Activated CD4-positive, alpha-beta T cell treated with anti-CD3 and anti-CD28 coated beads, Interleukin-2, amount 10 ng/mL, durations not matched to agents 7 days and 5 days (primary cell): ENCODE measurements at places on chromosomes 11 and 22. TPM values are rescaled to one million over a fixed set of nuclear protein-coding genes. Genes with fewer than 3 reads are reported as not detected.
A peak's percentile ranks its signal among the peaks of the same experiment; 100 is the strongest.

GRCh38 chr11:121557348-121557747, 104.6 kb upstream of the SORL1-AS1 start:
- H3K36me3 ChIP-seq: peaks cover 85% of the 10 kb centered on the region
- peak overlapping the region; percentile 68 for H3K27ac ChIP-seq
- H3K27me3 ChIP-seq: no peaks in the 10 kb centered on the region
- no peak overlapping the region for H3K4me3 ChIP-seq

DNA sequence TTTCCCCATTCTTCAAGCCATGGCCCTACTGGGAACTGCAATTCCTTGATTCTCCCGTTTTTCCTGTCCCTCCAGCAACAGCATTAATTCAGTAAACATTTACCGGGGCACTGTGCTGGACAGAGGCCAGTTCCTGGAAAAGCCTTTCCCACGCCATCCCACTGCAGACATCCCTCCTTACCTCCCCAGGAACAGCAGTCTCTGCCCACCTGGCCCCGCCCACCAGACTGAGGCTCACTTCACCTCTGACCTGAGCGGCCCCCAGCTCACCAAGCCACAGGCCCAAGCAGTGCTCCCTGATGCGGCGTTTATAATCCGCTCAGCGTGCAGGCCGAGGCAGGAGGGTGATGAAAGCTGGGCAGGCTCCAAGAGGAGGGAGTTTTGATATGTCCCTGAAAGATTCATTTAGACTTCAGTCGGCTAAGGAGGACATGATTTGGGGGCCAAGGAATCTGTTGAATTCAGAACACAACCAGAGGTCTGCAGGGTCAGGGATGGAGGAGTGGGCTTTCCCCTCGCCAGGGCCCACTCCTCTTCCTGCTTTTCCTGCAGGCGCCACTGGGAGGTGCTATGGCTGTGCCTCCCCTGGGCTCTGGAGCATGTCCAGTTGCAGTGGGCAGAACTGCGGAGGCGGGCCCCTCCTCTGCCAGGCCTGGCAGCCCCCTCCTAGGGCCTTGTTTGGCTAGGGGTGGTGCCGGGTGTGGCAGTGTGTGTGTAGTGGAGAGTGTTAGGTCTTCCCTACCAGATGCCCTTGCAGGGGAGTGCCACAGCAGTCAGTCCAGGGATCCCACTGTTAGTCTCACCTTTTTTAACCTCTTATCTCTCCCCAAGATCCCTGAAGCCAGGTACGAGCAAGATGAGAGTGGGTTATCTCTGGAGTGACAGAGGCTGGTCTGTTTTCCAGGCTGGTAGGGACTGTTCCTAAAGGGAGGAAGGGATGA, 1.4 kb upstream of the TAGLN start:
- peaks cover 7% of the 10 kb centered on the region for H3K4me1 ChIP-seq

DNA sequence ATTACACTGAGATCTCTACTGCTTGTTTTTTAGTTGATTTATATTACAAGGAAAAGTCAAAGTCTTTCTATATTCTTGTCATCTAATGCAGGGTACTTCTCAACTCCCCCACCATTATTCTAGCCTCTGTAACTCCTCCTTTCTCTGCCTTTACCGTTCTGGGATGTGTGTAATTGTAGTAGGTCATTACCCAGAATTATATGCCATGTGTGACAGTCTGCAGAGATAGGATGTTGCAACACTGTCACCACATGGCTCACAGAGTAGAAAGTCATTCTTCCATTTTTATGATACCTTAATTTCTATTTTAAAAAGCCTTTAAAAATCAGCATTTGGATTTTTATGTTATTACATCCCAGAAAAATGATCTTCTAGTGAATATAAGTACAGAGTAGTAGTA, 32.7 kb downstream of the ZNF143 start:
- no peaks in the 10 kb centered on the region for H3K27me3 ChIP-seq
- DNase-seq: no peak
- peaks cover 25% of the 10 kb centered on the region for H3K36me3 ChIP-seq
- H3K27ac ChIP-seq: no peak overlapping the region
- no peaks in the 10 kb centered on the region for H3K4me1 ChIP-seq

- H3K27me3 ChIP-seq: peaks cover 21% of the 10 kb centered on the region
- no peak within 1 kb of the TSS for H3K27ac ChIP-seq
- no peak for DNase-seq
- H3K4me1 ChIP-seq: peaks cover 18% of the 10 kb centered on the region
These were observed at the start of gene MRGPRX2 for GRCh38 chr11:19060629-19061028. MRGPRX2 (minus strand) TSS chr11:19060717; CDS start chr11:19056402, 4,315 bp downstream.

DNA sequence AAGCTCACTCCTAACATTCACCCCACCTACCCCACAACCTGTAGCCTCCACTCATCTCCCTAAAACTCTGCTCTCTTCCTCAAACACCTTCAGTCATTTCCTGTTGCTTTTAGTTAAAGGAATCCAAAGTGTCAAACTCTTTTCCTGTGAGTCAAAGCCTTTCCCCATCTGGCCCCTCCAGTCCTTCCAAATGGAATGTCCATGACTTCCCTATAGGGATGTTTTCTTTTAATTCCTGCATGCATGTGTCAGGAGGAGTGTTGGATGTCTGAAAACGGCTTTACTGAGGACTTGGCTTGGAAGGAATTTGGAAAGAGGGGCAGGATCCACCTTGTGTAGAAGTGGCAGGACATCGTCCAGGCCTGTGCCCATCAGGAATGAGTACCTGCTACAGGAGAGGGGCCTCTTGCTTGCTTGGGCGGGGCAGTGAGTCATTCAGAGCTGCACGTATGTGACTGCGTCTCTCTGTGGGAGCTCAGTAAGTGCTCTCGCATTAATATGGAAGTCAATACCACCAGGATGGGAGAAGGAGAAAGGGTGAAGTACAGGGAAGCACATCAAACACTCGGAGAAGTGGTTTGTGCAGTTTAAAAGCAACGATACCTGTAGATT, 491.9 kb downstream of the OPCML start:
- no peak overlapping the region for H3K4me3 ChIP-seq
- no peaks in the 10 kb centered on the region for H3K4me1 ChIP-seq
- no peak for DNase-seq
- H3K36me3 ChIP-seq: no peaks in the 10 kb centered on the region
- no peak overlapping the region for H3K27ac ChIP-seq
- no peaks in the 10 kb centered on the region for H3K27me3 ChIP-seq

GRCh38 chr11:122159173-122159721, 43.2 kb upstream of the BLID start:
- H3K4me3 ChIP-seq: no peak overlapping the region
- no peak for DNase-seq
- H3K36me3 ChIP-seq: no peaks in the 10 kb centered on the region
- no peak overlapping the region for H3K27ac ChIP-seq
- H3K4me1 ChIP-seq: peaks cover 7% of the 10 kb centered on the region
- H3K27me3 ChIP-seq: peaks cover 13% of the 10 kb centered on the region

DNA sequence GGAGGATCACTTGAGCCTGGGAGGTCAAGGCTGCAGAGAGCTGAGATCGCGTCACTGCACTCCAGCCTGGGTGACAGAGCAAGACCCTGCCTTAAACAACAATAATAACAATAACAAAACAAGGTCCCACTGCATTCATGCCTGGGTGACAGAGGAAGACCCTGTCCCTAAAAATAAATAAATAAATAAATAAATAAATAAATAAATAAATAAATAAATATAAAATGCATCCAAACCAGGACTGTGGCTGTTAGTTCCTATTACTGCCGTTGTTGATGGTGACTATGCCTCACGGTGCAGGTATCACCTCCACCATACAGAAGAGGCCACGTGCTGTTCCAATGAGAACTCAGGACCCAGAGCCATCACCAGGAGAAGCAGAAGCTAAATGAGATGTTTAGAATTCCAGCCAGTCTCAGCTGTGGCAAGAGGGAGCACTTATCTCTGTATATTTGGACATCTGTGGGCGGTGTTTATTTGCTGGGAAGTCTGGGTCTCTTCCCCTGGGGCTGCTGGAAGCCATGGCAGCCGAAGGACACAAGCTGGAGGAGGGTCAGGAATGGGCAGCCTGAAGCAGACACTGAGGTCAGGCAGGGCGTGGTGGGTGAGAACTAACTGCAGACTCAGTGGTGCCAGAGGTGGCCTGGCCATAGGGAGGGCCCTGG, 21.6 kb downstream of the C11orf86 start:
- H3K4me1 ChIP-seq: no peaks in the 10 kb centered on the region
- no peak overlapping the region for H3K4me3 ChIP-seq
- no peak overlapping the region for H3K27ac ChIP-seq
- no peak for DNase-seq
- no peaks in the 10 kb centered on the region for H3K36me3 ChIP-seq

GRCh38 chr11:28529540-28530410, 421.6 kb downstream of the METTL15 start:
- H3K4me3 ChIP-seq: no peak overlapping the region
- H3K27ac ChIP-seq: no peak overlapping the region
- peak; percentile 7 for DNase-seq
- H3K27me3 ChIP-seq: no peaks in the 10 kb centered on the region

- H3K27me3 ChIP-seq: no peaks in the 10 kb centered on the region
- no peaks in the 10 kb centered on the region for H3K4me1 ChIP-seq
- no peaks in the 10 kb centered on the region for H3K36me3 ChIP-seq
- H3K27ac ChIP-seq: no peak overlapping the region
- H3K4me3 ChIP-seq: no peak overlapping the region
These were observed 302.6 kb downstream of the KIRREL3 start for GRCh38 chr11:126697936-126698335.

DNA sequence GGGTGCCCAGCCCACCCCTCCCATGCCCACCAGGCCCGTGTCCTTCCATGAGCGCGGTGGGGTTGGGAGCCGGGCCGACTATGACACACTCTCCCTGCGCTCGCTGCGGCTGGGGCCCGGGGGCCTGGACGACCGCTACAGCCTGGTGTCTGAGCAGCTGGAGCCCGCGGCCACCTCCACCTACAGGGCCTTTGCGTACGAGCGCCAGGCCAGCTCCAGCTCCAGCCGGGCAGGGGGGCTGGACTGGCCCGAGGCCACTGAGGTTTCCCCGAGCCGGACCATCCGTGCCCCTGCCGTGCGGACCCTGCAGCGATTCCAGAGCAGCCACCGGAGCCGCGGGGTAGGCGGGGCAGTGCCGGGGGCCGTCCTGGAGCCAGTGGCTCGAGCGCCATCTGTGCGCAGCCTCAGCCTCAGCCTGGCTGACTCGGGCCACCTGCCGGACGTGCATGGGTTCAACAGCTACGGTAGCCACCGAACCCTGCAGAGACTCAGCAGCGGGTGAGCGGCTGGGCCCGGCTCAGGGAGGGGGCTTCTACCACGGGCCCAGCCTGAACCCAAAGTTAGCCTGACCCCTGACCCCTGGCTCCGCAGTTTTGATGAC, 3.0 kb downstream of the PKP3 start:
- peak; percentile 57 for DNase-seq
- H3K4me1 ChIP-seq: peaks cover 5% of the 10 kb centered on the region
- no peak overlapping the region for H3K4me3 ChIP-seq
- H3K36me3 ChIP-seq: no peaks in the 10 kb centered on the region
- peaks cover 8% of the 10 kb centered on the region for H3K27me3 ChIP-seq

GRCh38 chr11:27309046-27309445, 54.0 kb downstream of the CCDC34 start:
- H3K27ac ChIP-seq: no peak overlapping the region
- DNase-seq: no peak
- no peaks in the 10 kb centered on the region for H3K36me3 ChIP-seq
- no peaks in the 10 kb centered on the region for H3K4me1 ChIP-seq

DNA sequence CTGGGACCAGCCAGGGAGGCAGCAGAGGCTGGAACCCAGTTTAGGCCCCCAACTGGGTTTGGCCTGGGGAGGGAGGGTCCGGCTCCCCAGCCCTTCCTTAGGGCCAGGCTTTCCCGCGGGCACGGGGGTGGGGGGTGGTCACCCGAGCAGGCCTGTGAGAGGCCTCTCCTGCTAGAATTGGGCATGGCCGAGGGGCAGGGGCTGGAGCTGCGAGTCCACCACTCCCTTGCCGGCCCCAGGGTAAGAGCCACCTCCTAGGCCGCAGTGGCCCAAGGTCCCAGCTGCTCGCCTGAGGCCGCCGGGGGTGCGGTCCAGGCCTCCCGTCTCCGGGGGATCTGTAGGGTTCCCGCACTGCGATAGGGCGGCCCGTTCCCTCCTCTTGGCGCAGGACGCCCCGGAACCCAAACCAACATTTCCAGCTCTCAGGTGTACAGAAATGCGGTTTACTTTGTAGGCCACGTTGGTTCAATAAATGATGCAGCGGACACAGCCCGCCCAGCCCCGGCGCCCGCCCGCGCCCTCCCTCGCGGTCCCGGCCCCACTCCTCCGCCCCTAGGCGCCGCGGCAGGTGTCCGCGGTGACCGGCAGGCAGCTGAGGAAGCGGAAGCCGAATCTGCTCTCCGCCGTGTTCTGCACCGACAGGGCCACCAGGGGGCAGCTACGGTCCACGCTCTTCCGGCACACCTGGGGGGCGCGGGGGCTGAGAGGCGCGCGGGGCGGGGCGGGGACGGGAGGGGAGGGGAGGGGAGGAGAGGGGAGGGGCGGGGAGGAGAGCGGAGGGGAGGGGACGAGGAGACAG, 5.9 kb downstream of the LMNTD2 start:
- peak; percentile 74 for DNase-seq
- peaks cover 3% of the 10 kb centered on the region for H3K4me1 ChIP-seq
- H3K4me3 ChIP-seq: no peak overlapping the region
- H3K27me3 ChIP-seq: peaks cover 18% of the 10 kb centered on the region
- no peak overlapping the region for H3K27ac ChIP-seq

DNA sequence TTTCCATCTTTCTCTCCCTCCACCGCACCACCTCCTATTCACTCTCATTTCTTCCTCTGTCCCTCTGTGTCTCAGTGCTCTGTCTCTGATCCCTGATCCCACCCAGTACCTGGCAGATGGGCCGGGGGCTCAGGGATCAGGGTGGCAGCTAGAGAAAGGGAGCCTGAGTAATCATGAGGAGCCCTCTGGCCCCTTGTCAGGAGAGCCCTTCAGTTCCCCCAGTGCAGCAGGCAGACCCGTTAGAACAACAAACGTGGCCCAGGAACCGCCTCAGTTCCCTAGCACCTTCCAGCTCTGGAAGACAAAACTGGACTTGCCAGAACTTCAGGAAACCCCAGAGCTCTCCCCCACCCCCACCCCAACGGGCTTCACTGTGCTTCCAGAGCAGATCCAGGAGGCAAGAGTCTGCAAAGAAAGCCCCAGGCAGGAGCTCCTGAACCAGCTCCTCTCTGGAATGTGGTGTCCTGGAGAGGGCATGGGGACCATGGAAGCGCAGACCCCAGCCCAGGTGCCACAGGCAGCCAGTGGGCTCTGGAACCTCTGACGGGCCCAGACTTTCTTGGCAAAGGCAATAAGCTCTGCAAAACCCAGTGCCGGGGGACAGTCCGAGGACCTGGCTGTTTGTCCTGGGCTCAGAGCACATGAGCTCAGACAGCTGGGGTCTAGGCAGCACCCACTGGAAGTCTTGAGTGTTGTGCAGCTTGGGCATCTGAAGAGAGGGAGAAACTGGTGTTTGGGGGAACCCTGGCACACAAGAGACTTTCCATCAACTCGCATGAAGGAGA, 43.2 kb downstream of the LMO1 start:
- H3K4me1 ChIP-seq: no peaks in the 10 kb centered on the region
- no peaks in the 10 kb centered on the region for H3K36me3 ChIP-seq
- H3K27me3 ChIP-seq: no peaks in the 10 kb centered on the region
- no peak overlapping the region for H3K4me3 ChIP-seq

Gene ZNF280B
- 2.5 TPM for total RNA-seq

Gene NXPE4
- total RNA-seq: not detected

Gene MYO7A
- 0.15 TPM for total RNA-seq

Gene NLRP10
- not detected for total RNA-seq

Gene RFPL1
- total RNA-seq: not detected

Gene FOXRED1
- 34.8 TPM for total RNA-seq

Gene PANX1
- 13.9 TPM for total RNA-seq

Gene OR51B4
- total RNA-seq: not detected
